ENCODE measurements at places on chromosomes 12 and 14.
A peak's percentile ranks its signal among the peaks of the same experiment; 100 is the strongest.

- DNase-seq = peak; percentile 24
Measured at GRCh38 chr14:58637040-58637390, 747 bp upstream of the DACT1 start.

DNA sequence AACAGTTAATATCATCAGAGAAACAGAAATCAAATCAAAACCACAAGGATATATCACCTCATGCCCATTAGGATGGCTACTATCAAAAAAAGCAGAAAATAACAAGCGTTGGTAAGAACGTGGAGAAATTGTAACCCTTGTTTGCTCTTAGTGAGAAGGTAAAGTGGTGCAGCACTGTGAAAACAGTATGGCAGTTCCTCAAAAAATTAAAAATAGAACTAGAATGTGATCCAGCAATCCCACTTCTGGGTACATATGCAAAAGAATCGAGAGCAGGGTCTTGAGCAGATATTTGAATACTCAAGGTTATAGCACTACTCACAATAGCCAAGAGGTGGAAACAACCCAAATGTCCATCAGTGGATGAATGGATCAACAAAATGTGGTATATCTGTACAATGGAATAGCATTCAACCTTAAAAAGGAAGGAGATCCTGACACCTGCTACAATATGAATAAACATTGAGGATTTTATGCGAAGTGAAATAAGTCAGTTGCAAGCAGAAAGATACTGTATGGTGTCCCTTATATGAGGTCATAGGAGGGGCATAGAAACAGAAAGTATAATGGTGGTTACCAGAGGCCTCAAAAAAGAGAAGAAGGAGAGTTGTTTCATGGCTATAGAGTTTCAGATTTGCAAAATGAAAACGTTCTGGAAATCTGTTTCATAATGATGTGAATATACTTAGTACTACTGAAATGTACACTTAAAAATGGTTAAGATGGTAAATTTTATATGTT lies 131.0 kb upstream of the EEA1 start:
- no peak for DNase-seq

DNA sequence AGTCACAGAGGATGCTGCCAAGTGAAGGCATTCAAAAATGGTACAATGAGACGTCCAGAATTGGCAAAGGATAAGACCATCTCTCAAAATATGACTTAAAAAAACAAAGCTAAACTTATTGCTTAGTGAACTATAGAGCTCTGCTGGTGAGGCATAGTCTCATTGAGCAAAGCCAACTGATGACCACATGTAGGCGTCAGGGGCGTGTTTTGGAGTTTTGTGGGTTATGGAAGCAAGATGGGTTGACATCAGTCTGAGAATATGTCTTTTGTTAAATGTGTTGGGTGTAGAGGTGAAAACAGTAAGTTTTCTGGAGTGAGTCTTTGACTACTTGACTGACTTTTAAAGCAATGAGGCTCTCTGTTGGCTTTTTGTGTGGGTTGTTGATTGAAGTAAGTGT lies 47.2 kb downstream of the ATL1 start:
- DNase-seq = peak; percentile 43

- no peak for DNase-seq
Measured at GRCh38 chr12:117046011-117046369, 53.2 kb downstream of the TESC start.

GRCh38 chr12:49233842-49234526 lies 30.9 kb upstream of the TUBA1C start:
- DNase-seq = no peak

DNA sequence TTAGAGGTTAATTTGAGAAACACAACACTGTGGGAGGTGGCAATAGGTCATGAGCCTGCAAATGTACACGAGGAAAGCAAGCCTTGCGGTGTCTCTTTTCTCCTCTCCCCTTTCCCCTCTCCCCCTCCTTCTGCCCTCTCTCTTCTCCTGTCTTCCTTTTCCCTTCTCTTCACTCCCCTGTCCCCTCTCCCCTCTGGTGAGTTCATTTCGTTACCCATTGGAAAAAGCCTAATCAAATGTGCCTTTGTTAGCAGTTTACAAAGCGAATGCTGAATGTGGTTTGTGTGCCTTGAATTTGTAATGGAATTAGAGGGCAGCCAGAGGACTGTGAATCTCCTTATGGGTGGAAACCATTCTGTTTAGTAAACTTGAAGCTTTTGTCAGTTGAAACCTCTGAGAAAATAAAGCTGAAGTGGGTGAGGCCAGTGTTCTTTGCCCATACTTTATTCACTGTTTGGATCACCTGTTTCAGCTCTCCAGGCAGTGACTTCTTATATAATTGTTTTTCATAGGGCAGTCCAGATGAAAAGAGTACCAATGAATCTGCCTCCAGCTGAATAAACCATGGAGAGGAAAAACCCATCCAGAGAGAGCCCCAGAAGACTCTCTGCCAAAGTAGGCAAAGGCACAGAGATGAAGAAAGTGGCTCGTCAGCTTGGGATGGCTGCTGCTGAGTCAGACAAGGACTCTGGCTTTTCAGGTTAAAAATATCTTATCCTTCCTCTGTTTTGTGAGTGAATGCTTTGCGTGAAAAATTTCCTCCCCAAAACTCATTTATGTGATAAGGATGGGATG lies 7.3 kb downstream of the CIPC start:
- no peak for DNase-seq

DNA sequence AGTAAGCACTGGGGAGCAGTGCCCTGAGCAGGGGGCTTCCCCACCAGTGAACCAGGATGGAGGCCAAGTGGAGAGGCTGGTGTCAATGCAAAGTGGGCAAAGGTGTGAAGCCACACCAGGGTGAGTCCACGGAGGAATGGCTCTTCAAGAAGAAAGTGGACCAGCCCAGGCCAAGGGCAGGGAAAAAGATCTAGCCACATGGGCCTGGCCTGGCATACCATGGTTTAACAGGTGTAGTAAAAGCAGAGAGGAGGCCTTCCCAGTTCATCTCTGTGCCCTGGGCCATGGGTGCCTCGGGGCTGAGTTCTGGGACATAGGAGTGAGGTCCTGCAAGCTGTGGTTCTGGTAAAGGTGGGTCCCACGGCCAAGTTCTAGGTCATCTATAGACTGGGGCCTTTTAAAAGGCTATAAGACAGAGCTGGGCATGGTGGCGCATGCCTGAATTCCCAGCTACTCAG lies 153.4 kb downstream of the DPF3 start:
- no peak for DNase-seq

- DNase-seq = peak; percentile 81
Measured at GRCh38 chr12:53299454-53300180, at the start of gene MYG1. MYG1 (plus strand) TSS chr12:53299695; CDS start chr12:53299738, 43 bp downstream.

DNA sequence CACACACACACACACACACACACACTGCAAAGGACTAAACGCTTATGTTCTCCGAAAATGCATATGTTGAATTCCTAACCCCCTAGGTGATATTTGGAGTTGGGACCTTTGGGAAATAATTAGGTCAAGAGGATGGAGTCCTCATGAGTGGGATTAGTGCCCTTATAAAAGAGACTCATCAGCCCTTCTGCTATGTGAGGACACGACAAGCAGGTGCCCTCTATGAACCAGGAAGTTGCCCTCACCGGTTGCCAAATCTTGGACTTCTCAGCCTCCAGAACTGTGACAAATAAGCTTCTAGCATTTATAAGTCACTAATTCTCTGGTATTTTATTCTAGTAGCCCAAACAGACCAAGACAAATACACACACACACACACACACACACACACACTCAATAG lies 20.7 kb upstream of the TCP11L2 start:
- no peak for DNase-seq

DNA sequence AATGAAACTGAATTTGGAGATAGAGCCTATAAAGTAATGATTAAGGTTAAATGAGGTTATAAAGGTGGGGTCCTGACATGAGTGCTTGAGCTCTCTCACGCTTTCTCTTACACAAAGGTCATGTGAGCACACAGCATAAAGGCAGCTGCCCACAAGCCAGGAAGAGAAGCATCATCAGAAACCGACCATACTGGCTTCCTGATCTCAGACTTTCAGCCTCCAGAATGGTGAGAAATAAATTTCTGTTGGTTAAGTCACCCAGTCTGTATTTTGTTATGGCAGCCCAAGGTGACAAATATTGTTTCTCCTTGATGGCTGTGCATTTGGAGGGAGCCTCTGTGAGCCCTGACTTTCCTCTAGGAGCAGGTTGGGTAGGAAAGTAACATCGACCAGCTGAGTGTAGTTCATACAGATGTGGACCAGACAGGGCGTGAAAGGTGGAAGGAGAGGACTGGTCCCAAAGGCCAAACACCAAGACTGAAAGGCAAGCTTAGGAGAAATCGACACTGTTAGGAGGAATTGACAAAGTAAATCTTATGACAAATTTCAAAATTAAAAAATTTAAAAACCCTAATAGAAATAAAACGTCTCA lies 97.6 kb upstream of the SLC38A2 start:
- DNase-seq = no peak

- no peak for DNase-seq
Measured at GRCh38 chr14:55782166-55782565, 202.2 kb downstream of the KTN1 start.

GRCh38 chr12:3490895-3491144 lies 183 bp upstream of the PRMT8 start:
- DNase-seq = no peak

- no peak for DNase-seq
Measured at GRCh38 chr14:80618751-80619329, 322.7 kb downstream of the CEP128 start.

GRCh38 chr12:114512351-114512750 lies 106.4 kb upstream of the TBX5 start:
- DNase-seq = no peak

DNA sequence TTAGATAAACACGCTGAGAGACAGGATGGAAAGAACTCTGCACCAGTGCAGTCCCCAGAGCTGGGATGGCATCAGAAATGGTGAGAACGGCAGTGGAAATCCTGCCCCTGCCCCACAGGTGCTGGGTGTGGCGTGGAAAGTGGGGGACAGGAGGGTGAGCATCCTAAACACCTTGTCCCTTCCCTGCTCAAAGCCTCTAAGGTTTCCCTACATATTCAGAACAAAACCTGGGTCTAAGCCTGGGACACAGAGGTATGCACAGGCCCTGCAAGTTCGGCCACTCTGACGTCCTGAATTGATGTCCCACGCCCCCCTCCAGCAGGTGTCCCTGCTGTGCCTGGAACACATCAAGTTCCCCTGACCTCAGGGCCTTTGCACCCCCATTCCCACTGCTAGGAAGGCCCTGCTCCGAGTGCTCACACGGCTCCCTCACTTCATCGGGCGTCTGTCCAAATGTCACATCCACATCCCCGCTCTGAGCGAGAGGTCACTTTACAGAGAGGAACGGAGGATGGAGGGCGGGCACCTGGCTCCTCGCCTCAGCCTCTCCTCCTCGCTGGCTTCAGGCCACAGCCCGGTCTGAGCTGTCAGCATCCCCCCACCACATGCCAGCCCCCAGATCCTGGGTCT lies 38.5 kb upstream of the SFSWAP start:
- DNase-seq = no peak

DNA sequence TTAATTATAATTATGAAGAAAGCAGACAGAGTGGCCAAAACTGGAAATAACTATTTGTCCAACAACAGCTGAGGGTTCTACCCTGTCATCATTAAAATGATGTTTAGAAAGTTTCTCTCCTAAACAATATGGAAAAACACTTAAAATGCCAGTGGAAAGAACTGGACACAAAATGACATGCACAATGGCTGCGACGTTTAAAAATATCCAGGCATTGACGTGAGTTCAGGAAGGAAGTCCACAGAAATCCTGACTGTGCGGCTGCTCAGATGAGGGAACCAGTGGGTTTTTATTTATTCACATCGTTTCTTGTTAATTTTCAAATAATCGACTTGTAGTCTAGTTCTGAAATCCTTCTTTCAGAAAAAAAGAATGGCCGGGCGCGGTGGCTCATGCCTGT lies 58.3 kb downstream of the CCNK start:
- no peak for DNase-seq

GRCh38 chr12:79452906-79453305 lies 237.9 kb downstream of the PAWR start:
- no peak for DNase-seq

- no peak for DNase-seq
Measured at GRCh38 chr14:35682802-35683201, 126.3 kb downstream of the RALGAPA1 start.

DNA sequence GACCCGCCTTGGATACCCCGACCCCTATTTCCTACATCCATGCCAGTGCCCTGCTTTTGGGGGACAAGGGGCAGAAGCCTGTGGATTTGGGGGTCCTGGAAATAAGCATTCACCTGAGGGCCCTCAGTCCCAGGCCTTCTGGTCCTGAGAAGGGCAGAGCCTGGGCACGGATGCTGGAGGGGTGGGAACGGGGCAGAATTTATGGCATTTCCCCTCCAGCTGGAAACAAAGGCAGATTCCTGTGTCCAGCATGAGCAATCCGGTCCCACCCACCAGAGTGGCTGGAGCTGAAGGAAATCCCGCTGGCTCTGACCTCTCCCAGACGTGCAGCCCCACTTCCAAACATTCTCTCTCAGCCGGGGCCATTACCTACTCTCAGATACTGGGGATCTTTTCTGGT lies 9.3 kb downstream of the ANKRD33 start:
- no peak for DNase-seq

GRCh38 chr12:120483621-120484020 lies 12.3 kb upstream of the DYNLL1 start:
- DNase-seq = no peak

- DNase-seq = no peak
Measured at GRCh38 chr14:69042787-69043444, 63.8 kb upstream of the ACTN1 start.

- DNase-seq = no peak
Measured at GRCh38 chr12:131850856-131851559, 22.8 kb downstream of the MMP17 start.

GRCh38 chr14:74302152-74302628 lies 544 bp downstream of the ABCD4 start:
- peak; percentile 8 for DNase-seq

- DNase-seq = no peak
Measured at GRCh38 chr14:97719931-97720330, 922.7 kb downstream of the VRK1 start.

DNA sequence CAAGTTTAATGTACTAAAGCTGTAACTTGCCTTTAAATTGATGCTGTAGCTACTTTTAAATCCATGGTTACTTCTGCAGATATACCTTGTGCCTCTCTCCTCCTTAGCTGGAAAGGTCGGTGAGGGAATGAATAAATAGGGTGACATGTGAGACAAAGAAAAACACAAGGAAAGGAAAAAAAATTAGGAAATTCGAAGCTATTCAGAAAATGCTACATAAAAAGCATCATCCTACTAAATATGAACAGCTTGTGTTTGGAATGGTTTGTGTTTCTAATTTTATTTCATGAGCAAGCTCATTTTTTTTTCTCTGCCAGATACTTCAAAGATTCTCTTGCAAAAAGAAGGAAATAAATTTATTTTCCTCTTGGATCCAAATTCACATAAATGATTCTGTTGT lies 186.3 kb upstream of the NUDT4 start:
- no peak for DNase-seq

DNA sequence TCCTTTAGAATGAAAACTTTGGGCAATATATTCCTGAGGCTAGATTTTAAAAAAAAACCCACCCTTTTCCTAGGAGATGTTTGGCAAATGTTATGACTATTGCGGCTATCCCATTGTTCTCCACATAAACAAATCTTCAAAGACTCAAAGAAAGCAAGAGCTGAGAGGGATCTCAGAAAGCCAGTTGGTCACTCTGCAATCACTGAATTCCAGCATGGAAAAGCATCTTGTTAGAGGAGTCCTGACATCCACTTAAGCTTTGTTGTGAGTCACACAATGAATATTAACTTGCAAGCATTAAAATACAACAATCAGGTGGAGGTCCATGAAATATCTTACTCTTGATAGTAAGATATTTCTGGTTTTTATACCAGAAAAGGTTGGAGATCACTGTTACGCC lies 11.0 kb upstream of the PTPRB start:
- DNase-seq = no peak
